ENCODE measurements at places on chromosomes 1 and 21.
A peak's percentile ranks its signal among the peaks of the same experiment; 100 is the strongest.

DNA sequence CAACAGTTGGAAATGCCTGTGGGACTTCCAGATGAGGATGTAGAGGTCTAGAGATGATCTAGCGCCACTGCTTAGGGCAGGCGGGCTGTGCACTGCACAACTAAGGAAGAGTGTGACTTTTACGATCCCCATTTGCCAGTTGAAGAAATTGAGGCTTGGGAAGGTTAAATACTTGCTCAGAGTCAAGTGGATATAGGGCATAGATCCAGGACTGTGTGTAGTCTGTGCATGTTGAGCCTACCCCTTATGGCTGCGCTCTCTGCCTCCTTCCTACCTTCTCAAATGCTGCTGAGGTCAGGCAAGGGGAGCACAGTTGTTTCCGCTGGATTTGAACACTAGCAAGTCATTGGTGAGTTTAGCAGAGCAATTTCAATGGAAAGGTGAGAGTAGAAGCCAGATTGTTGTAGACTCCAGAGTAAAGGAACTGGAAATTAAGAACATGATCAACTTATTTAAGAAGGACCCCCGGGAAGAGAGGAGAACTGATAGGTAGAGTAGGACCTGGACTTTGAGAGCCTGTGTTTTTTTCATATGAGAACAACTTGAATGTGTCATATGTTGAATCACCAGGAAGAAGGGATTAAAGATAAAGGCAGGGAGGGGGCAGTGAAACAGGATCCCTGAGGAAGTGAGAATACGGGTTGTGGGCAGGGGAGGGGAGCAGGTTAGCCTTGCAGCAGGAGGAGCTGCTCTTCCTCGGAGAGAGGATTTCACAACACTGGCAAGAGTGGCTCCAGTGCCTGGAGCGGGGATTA lies 2.7 kb downstream of the CAPN2 start:
- peak; percentile 80 for DNase-seq

DNA sequence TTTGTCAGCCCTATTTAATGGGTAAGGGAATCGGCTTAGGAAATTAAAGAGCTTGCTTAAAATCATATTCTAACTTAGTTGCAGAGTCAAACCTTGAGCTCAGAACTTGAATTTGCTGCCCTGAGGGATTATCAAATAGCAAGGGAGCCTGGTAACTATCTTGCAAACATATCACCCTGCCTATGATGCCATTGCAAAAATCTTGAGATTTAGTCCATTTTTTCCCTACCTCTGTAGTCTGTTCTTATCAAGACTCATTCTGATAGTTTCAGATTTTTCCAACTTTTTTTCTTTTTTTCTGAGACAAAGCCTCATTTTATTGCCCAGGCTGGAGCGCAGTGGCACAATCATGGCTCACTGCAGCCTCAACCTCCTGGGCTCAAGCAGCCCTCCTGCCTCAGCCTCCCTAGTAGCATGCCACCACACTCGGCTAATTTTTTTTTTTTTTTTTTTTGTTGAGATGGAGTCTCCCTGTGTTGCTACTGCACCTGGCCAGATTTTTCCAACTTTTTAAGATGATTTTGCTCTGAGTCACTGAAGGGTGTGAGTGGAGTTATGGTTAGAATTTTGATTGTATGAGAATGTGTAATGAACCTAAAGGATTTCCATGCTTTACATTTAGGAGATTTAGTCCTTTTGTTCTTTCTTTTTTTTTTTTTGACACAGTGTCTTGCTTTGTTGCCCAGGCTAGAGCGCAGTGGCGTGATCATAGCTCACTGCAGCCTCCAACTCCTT lies 12.2 kb downstream of the SARS1 start:
- no peak for DNase-seq

DNA sequence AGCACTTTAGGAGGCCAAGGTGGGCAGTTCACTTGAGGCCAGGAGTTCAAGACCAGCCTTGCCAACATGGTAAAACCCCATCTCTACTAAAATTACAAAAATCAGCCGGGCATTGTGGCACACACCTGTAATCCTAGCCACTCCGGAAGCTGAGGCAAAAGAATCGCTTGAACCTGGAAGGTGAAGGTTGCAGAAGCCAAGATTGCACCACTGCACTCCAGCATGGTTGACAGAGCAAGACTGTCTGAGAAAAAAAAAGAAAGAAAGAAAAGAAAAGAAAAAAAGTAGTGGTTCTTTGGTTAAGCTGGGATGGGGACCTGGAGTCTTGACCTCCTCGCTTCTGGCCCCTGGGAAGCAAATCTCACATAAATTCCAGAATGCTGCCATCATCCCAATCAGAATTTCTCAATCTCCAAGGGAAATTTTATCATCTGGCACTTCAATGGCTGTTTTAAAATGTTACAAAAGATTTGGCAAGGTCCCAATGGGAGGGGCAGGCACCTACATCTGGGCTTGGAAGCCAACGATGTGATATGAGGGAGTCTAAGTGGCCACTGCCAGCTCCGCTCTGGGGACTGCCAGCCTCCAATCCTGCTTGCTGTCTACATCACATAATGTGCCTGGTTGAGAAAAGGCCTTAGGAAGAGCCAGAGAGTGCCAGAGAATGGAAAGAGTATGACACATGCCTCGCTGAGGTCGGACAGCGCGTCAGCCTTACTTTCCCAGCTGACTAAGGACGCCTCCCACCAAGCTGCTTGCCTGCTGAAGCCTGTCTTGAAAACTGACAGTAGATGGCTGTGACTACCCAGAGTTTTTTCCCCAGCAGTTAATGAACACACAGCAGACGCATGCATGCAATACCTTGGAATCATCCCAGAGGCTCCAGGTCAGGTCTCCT lies 42.1 kb upstream of the SRP9 start:
- peak; percentile 25 for DNase-seq

GRCh38 chr1:24692351-24692980 lies 49.4 kb downstream of the SRRM1 start:
- no peak for DNase-seq

DNA sequence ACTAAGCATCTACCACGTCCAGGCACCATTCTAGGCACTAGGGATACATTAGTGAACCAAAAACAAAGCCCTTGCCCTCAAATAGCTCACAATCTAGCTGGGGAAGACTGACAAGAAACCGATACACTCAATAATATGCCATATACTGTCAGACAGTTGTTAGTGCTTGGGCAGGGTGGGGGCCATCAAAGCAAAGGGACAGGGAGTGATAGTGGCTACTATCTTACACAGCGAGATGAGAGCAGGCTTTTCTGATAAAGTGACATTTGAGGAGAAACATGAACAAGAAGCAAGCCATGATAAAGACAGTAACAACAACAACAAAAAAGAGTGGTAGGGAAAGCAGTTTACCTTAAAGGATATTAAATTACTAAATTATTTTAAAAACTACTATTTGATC lies 41.1 kb downstream of the ERO1B start:
- DNase-seq = no peak

DNA sequence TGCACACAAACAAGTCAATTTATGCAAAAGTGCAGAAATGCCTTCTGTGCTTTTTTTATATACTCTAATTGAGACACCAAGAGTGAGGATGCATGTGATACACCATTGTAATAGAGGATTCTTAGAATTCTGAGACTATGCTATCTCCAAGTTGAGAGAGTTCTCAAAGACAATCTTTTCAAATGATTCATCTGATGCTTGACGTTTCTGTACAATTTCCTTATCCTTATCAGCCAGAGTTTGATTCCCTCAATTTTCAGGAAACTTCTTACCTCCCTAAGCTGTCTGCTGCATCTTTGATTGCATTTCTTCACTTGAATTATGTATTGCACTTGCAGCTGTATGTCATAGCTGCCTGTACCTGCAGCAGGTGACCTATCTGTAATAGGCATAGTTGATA lies 211.3 kb upstream of the SPAG17 start:
- DNase-seq = no peak

GRCh38 chr1:67753776-67754525 lies 69.0 kb downstream of the GADD45A start:
- no peak for DNase-seq

GRCh38 chr1:92291372-92291999 lies 7.3 kb downstream of the GLMN start:
- peak; percentile 73 for DNase-seq

GRCh38 chr1:41478118-41478748 lies 6.2 kb downstream of the EDN2 start:
- no peak for DNase-seq

DNA sequence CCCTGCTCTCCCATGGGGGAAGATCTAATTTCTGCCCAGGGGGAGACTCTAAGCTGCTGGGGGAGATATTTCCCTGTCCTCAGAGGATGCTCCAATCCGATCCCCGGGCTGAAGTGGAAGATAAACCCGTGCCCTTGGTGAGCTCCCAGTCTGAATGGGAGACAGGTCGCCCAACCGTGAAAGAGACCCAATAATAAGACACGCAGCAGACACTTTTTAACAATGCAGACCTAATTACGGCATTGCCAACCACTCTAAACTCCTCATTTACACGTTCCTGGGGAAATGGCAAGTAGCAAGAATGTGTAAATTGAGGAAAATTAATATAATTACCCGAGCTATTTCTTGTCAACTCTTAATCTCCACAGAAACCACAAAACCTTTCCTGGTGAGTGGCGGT lies 48.7 kb upstream of the ACTL8 start:
- no peak for DNase-seq

- peak; percentile 67 for DNase-seq
These were observed 587 bp downstream of the SCNM1 start for GRCh38 chr1:151166505-151166956.

DNA sequence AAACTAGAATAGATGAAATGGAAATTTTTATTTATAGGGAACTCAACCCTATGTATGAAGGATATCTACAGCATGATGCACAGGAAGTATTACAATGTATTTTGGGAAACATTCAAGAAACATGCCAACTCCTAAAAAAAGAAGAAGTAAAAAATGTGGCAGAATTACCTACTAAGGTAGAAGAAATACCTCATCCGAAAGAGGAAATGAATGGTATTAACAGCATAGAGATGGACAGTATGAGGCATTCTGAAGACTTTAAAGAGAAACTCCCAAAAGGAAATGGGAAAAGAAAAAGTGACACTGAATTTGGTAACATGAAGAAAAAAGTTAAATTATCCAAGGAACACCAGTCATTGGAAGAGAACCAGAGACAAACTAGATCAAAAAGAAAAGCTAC lies 7.9 kb downstream of the USP1 start:
- no peak for DNase-seq

DNA sequence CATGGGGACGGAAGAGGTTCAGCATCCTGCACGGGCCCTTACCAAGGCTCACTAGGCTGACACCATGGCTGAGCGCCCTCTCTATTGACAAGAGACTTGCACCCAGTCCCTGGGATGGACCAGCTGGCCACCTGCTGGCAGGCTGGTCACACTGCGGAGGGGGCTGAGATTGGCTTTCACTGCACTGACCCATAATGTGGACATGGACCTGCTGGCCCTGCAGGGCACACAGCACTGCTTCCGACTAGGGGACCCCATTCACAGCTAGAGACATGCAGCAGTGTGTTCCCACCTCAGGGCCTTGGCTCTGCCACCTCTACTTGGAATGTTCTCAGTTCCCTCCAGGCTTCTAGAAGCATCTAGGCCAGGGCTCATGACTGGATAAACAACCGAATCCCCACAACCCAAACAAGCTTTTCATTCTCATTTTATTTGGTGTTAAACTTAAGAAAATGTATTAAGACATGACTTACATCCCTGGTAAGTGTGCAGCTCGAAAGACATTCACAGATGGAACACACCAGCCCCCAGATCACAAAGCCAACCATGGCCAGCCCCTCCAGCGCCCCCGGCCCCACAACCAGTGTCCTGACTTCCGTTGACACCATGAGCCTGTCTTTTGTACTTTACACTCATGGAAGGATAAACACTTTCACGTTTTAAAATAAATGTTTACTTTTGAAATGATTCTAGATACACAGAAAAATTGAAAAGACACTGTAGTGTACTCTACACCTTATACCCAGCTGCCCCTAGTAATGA lies 9.3 kb upstream of the SRARP start:
- DNase-seq = peak; percentile 64

GRCh38 chr1:224459966-224460365 lies 25.4 kb upstream of the WDR26 start:
- no peak for DNase-seq

DNA sequence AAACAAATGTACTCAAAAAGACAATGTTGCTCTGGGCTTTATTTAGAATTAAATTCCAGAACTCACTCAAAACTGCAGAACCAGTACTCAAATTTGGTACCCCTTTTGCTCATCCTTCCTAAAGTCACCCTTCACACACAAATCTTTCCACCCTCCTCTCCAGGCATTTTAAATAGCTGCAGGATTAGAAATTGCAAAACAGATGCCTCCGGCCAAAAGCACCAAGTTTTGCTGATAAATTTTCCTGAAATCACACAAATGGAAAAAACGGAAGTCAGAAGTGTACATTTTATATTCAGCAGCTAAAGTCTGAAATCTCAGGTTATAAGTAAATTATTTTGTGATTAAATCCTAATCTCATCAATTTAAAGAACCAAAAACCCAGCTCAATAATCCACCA lies 147.0 kb downstream of the NRIP1 start:
- DNase-seq = no peak

- no peak for DNase-seq
These were observed 60.8 kb downstream of the HSPG2 start for GRCh38 chr1:21876267-21876666.

DNA sequence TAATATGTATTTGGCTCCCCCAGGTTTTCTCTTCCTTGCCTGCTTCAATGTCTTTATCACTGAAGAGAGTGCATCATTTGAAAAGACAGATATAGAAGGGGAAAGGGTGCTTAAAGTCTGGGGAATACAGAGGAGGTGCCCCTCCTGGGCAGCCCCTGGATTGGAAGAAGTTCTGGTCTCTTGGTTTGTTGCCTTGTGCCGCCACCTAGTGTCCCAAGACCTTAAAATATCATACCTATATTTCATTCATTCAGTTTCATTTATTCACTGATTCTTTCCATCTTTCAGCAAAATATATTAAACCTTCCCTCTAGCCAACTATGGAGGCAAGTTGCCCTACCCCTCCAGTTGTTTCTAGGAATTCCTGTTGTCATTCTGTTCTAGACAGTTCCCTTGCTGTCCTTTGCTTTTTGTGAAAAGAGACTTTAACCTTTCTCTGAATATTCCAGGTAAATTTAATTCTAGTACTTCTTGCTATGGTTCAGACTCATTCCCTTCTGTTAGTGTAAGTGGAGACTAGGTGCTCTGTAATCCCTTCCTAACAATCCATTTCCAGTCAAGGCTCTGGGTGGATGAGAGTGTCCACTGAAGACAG lies 56.1 kb downstream of the MEF2D start:
- peak; percentile 67 for DNase-seq

- DNase-seq = no peak
These were observed 1588.9 kb downstream of the KCNT2 start for GRCh38 chr1:195019385-195019784.

DNA sequence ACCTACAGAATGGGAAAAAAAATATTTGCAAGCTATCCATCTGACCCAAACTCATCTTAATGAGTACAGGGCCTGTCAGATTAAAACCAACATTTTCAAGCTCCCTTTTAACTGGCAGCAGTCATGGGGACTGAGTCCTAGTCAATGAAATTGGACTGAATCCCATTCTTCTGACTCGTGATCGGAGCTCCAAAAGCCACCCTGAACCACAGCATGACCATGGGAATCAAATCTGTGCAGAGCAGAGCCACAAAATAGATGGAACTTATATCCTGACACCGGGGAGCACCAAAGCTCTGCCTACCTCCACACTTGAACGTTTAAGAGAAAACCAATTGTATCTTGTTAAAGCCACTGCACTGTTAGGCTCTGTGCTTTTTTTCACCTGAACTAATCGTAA lies 5.0 kb upstream of the RWDD3 start:
- no peak for DNase-seq

All from NB4 (cell line).